ENCODE measurements at places on chromosomes 2 and 18. TPM values are rescaled to one million over a fixed set of nuclear protein-coding genes. Genes with fewer than 3 reads are reported as not detected.

DNA sequence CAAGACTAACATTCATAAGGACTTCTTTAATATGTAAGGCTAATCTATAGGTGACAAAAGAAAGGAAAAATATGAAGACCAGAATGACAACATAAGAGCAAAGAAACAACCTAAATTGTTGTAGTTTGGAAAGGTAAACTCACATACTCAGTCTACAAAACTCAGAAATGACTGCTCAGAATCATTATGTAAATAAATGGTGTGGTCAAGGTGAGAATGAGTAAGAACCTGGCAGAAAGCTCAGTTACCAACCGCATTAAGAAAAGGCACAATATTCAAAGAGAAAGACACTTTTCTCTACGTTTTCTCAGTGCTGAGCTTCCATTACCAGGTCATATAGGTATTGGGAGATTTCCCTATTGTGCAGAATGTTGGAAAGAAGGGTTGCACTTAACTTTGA lies 15.8 kb downstream of the ATF2 start:
- DNase-seq, result no peak

DNA sequence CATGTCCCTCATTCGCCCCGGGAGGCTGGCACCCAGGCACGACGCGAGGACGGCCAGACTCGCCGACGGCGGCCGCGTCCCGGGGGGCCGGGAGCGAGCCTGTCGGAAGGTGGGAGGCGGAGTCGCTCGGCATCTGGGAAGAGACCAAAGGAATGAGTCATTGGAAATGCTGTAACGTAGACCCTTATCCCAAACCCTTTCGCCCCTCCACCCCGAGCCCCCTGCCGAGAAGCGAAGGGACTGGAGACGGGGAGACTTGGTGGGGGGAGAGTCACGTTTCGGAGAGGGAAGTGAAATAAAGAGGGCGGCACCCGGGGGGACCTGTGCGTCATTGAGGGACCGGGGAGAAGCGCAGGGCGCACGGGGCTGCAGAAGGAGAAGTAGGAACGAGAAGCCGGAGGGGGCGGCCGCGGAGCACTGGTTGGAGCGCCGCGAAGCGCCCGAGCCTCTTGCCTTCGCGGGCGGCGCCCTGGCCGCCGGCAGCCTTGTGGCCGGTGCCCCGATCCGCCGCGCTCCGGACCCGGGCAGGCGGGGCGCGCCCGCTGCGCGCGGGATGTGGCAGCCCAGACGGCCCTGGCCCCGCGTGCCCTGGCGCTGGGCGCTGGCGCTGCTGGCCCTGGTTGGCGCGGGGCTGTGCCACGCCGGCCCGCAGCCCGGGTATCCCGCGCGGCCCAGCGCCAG lies at the start of gene EMILIN2:
Gene EMILIN2, plus strand, starts transcription at position 371 of the 681 bp plus-strand sequence. Its CDS starts 183 bp downstream, at position 554.
- peak; percentile 47 for DNase-seq

TMEM163 gene
- total RNA-seq, result 2.1 TPM

- no peak for DNase-seq
These were observed 290.9 kb downstream of the AGAP1 start for GRCh38 chr2:235784788-235785187.

DNA sequence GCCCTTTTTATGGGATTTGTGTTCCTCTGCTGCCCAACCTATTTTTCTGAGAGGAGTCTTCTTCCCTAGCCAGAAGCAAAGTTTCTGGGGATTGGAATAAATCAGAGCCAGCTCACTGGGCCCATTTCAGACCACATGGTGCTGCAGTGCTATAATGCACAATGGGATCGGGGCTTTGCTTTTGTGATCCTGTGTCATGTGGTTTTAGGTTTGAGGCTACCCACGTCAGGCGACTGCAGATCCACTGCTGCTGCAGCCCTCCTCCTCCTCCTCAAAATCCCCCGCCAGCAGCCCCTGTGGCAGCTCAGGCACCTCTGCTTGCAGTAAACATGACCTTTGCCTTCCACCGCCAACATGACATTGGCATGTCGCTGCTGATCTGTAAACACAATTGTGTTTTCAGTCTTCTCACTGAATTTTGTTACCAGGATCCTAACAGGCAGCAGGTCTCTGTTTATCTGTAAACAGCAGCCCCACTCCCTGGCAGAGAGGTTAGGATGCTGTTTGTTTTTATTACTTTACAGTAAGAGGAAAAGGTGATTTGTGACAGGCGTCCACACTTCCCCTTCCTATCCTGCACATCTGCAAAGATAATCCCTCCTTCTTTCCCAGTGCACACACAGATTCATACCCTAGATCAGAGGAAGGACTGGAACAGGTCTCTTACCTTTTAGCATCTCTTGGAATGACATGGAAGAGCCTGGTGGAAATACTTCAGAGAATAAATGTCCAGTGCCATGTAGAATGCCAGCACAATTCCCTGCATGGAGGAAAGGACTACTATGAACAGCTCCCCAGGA lies 130.8 kb downstream of the FOXI3 start:
- no peak for DNase-seq

TANC1 gene
- total RNA-seq, result 0.20 TPM

COL3A1 gene
- 0.23 TPM for total RNA-seq

DNA sequence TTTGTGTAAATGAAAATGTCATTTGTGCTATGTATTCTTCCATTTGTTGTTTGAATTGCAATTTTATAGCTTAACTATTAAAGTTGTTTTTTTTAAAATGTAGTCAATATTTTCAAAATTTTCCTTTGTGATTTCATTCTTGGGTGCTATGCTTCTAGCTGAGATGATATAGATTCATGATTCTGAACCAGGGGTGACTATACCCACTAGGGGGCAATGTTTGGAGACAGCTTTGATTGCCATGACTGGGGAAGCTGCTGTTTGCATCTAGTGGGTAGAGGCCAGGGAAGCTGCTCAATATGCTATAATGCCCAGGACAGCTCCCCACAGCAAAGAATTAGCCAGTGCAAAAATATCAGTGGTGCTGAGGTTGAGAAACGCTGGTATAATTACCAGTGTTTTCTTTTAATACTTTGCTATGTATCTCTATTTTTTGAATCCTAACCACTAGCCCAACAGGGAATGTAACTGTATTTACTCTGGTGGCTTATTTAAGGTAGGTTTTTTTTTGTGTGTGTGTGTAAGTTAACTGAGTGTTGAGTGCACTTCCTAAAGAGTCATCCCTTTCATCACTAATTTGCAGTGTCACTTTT lies 99.7 kb downstream of the MEP1B start:
- peak; percentile 45 for DNase-seq

GRCh38 chr2:234960175-234961088 lies 8.6 kb downstream of the SH3BP4 start:
- DNase-seq, result no peak

DNA sequence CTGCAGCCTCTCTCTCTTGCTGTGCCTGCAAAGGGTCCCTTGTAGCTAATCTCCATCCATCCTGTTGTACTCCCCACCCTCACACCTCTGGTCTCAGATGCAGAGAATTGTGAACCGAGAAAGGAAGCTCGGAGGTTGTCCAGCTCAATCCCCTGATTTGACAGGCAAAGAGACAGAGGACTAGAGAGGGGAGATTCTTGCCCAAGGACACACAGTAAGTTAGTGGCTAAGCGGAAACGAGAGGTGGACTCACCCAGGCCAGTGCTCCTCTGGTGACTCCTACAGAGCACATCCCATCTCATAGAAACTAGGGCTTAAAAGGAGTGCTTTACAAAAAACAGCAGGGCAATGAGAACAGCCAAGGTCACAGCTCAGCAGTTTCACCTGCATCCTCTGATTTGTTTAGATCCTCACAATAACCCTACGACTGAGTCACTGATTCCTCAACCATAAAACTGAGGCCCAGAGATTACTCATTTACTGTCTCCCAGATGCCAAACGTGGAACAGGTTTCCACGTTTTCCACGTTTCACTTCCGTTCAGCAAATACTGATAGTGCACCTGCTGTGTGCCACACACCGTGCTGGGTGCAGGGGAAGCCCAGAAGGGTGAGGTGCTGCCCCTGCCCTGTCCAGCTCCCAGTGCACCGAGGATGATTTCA lies 22.1 kb downstream of the EHD3 start:
- DNase-seq, result no peak

KCNF1 gene
- total RNA-seq, result not detected

DNA sequence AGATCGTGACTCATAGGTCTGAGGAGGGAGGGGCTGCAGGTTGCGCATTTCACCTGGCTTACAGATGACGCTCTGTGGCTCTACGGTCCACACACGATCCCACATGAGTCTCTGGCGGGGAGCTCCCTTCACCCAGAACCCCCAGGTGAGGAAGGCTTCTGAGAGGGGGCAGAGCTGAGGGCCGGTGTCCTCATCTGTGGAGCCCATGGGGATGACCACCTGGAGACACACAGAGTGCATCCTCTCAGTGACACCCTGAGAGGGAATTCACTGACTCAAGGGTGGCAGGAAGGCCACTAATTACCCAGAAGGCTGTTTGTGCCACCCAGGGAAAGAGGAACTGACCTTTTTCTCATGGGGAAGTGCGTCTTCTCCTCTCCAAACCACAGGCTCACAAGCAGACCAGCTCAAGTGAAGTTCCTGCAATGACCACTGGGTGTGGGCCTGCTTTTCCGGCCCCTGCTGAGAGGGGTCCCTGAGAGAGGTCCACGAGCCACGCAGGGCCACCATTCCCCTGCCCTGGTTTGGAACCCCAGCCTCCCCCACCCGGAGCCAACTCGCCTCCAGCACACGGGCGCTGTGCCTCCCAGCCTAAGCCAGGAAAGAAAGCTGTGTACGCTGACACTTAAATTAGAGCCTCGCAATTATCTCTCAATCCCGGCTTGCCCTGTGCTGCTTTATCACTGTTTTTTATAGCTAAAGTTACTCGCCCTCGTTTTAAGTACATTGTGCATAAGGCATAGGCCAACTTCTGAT lies 114.1 kb downstream of the BCL11A start:
- no peak for DNase-seq

DNA sequence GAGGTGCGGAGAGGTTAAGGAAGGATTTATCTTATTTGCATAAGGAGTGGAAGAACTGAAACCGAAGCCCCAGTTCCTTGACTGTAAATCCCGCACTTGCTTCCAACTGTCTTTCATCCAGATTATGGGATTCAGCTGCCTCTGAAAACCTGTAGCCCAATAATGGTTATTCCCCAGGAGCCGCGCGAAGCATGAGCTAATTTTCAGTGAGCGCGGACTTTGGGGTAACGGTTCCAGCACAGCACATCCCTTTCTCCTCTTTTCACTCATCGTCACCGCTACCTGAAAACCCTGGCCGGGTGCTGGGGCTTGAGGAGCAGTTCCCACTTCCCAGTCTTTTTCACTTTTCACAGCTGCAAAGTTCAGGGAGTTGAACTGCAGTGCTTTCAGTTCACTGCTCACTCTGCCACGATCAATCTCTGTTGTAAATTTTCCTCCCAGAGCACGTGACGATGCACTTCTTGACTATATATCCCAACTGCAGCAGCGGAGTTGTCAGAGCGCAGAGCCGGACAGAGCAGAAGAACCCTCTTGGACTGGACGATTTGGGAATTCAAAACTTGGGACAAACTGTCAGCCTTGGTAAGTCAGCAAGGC lies at the start of gene KCNE4:
Gene KCNE4, plus strand, starts transcription at position 498 of the 597 bp plus-strand sequence. CDS start 641 bp downstream, outside the sequence.
- no peak for DNase-seq

GRCh38 chr2:57936216-57936615 lies 110.4 kb upstream of the VRK2 start:
- no peak for DNase-seq

DNA sequence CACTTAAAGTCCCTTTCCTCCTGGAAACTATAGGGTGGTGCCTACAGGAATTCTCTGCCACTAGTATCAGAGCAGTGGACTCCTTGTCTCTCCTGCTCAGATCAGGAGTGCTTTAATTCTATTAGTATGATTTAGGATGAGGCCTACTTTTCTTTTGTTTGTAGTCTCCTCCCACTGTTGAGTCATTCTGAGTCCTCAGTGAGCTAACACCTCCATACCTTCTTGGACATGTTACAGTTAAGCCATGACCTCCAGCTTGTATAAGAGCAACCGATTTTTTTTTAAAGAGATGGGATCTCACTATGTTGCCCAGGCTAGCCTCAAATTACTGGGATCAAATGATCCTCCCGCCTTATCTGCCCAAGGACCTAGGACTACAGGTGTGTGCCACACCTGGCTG lies 48.7 kb upstream of the OTOF start:
- no peak for DNase-seq

- no peak for DNase-seq
These were observed 20.3 kb downstream of the SF3B1 start for GRCh38 chr2:197414515-197414914.

STPG4 gene
- total RNA-seq, result 0.40 TPM

- DNase-seq, result no peak
These were observed 99.7 kb downstream of the RND3 start for GRCh38 chr2:150387586-150388288.

- no peak for DNase-seq
These were observed 354.8 kb downstream of the MEIS1 start for GRCh38 chr2:66789741-66790140.

LOXHD1 gene
- total RNA-seq, result 0.06 TPM

- DNase-seq, result no peak
These were observed 9.1 kb downstream of the RAX start for GRCh38 chr18:59264121-59264571.

SERPINB3 gene
- total RNA-seq, result not detected

DNA sequence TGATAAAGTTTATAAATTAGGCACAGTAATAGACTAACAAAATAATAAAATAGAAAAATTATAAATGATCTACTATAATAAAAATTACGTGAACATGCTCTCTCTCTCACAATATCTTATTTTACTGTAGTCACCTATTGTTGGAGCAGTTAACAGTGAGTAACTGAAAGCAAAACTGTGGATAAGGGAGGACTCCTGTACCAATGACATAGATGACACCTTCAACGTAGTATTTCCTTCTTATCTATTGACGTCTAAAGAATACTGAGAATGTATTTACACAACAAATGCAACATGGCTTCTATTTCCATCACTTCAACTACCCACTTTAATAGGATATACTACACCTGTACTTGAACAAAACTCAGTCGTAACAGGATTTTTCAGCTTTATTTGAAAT lies 31.5 kb downstream of the HNRNPLL start:
- no peak for DNase-seq

DNA sequence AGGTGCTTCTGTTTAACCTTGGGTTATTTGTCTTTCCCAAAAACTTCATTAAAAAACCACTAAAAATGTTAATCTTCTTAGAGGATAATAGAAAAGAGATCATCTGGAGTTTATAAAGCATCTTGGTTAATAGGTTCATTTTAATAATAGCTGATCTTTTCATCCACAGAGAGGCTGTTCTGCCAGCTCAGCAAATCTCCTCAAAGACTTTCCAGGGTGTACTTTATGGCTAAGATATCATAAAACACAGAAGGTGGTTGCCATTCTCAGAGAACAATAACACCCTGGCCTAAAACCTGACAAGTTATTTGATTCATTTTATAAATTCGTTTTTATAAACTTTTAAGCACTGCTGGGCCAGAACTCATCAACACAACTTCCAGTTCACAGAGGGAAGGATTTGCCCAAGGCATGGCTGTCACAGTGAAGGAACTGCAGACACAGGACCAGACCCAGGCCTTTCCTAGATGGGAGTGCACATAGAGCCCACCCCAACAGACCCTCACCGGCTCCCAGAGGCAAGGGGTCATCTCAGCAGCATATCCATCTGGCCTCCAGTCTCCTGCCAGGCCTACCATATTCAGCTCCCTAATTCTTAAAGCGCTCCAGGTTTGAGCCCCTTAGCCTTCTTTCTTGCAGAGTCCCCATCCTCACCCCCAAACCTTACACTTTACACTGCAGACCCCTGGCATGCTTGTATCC lies 203.4 kb upstream of the RAB6C start:
- peak; percentile 21 for DNase-seq

PARD6G gene
- total RNA-seq, result 0.41 TPM
